Psoas muscle (tissue), 8 donors: ENCODE measurements at places on chromosomes 1 and 21. TPM values are rescaled to one million over a fixed set of nuclear protein-coding genes. Genes with fewer than 3 reads are reported as not detected.

DISP3 gene
- not detected for total RNA-seq

CD247 gene
- total RNA-seq, result 0.65 TPM

GRCh38 chr1:34845131-34845901 lies 14.2 kb downstream of the SMIM12 start:
- no peak for DNase-seq

DNA sequence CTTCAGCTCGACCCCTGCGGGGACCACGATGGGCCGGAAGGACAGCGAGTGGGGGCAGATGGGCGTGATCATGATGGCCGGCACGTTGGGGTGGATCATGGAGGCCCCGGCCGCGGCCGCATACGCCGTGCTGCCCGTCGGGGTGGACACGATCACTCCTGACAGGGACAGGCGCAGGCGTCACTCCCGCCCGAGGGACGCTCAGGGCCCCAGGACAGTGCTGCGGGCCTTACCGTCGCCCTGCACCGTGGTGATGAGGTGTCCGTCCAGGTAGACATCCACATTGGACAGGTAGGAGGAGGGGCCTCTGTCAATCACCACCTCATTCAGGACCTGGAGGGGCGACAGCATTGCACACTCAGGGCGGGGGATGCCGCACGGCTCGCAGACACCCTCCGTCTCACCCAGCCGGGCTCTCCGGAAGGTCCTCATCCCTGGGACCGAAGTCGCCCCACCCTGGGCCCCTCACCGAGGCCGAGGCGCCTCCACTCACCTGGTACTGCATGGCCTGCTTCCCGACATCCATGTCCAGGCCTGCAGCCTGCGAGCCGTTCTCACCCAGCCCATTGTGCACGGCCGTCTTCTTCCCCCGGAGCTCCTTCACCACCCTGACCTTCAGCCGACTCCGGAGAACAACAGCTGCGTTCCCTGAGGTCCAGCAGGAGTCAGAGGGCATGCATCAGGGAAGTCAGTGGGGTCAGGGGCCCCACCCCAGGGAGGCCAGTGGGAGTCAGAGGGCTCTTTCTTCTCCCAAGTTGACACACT lies 24.0 kb downstream of the NADK start:
- no peak for DNase-seq

GRCh38 chr1:34973326-34973725 lies 11.8 kb downstream of the TMEM35B start:
- no peak for DNase-seq

RPE65 gene
- total RNA-seq, result not detected

- no peak for DNase-seq
These were observed 25.5 kb downstream of the IFNGR2 start for GRCh38 chr21:33428669-33429068.

DNA sequence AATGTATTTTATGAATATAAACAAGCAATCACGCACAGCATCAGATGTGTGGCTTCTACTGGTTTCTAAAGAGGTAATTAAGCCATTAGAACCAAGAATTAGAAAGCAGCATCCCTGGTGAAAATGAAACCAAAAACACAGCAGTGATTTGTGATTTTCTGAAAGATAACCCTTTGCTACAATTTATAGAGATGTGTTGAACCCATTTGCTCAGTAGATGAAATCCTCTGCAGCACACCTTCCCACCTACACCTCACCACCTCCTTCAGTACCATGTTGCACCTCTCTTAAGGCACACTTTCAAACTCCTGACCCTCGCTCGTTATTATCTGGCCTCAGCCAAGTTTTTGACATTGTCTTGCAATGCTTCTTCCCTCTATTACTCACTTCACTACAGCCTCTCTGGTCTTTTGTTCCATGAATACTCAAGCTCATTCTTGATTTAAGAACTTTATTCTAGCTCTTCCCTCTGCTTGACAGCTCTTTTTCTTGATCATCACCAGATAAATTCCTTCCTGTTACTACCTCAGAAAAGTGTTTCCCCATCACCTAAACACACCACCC lies 38.6 kb downstream of the NSL1 start:
- no peak for DNase-seq

DNA sequence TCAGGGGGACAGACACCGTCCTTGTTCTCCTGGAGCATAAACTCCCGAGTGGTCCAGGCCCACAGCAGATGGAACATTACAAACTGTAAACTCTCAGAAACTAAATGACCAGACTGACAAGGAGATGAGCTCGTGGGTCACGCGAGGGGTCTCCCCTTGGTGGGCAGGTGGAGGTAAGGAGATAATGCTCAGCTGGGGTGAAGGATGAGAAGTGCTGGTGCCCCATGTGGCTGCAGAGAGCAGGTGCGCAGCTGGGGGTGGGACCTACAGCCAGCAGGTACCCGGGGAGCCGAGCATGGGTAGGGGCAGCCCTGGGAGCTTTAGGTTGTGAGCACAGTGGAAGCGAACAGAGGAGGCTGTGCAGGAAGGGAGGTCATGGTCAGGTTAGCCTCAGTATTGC lies 40.1 kb downstream of the AJAP1 start:
- DNase-seq, result no peak

TFF2 gene
- not detected for total RNA-seq

DNA sequence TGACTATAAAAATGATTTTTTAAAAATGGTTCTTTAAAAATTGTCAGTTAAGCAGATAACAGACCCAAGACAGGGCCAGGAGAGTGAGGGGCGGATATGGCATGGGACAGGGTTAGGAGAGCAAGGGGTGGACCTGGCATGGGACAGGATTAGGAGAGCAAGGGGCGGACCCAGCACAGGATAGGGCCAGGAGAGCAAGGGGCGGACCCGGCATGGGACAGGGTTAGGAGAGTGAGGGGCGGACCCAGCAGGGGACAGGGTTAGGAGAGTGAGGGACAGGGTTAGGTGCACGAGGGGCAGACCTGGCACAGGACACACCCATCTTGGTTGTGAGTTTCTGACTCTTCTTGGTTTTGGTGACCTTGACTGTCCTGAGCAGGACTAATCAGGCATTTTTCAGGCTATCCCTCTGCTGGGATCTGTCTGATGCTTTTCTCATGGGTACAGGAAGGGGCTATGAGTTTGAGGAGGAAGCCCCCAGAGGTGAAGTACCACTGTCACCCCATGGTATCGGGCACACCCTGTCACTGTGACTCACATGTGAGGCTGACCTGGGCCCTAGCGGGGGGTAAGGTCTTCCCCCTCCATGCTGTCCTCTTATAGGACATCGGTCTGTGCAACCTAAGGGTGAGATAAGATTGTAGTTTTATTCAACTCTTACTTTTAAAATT lies 159.0 kb upstream of the COL6A1 start:
- DNase-seq, result no peak

GRCh38 chr21:14273736-14274538 lies 58.0 kb downstream of the RBM11 start:
- peak; percentile 70 for DNase-seq

AKR7A2 gene
- total RNA-seq, result 52.2 TPM

- no peak for DNase-seq
These were observed 19.5 kb upstream of the EXO1 start for GRCh38 chr1:241828463-241829021.

DNA sequence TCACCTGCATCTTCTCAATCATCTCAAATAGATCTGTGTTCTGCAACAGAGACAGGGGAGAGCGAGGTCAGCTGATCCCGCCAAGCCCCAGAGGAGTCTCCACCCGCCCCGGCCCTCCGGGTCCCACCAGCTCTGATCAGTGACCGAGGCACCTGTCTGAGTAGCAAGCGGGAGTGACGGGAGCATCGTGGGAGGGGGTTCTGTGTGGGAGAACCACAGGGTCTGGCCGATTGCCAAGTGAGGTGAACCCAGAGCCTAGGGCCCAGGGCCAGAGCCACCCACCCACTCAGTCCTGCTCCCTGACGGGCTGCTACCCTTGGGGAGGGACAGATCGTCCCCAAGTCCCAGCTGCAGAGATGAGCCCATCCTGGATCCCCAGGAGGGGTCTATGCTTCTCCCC lies 49.1 kb downstream of the RAP1GAP start:
- no peak for DNase-seq

CHIT1 gene
- total RNA-seq, result not detected

GRCh38 chr21:35953597-35953996 lies 106.7 kb downstream of the SETD4 start:
- no peak for DNase-seq
